ENCODE measurements at places on chromosomes 11 and 22. TPM values are rescaled to one million over a fixed set of nuclear protein-coding genes. Genes with fewer than 3 reads are reported as not detected.

DNA sequence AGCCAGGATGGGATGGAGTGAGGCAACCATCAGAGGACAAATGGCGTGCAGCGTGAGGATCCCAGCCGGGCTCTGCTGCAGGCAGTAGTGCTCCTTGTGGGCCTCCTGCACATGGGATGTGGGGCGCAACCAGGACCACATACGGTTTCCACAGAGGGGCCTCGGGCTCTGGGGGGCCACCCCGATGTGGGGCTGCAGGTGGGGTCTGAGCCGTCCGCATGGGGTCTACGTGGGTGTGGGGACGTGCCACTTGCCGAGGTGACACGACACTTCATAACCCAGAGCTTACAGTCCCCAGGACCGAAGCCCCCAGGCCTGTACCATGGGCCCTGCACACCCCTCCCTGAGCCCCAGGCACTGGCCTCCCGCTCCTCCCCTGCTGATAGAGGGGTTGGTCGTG, 10.8 kb downstream of the TTLL8 start:
- DNase-seq = no peak

DNA sequence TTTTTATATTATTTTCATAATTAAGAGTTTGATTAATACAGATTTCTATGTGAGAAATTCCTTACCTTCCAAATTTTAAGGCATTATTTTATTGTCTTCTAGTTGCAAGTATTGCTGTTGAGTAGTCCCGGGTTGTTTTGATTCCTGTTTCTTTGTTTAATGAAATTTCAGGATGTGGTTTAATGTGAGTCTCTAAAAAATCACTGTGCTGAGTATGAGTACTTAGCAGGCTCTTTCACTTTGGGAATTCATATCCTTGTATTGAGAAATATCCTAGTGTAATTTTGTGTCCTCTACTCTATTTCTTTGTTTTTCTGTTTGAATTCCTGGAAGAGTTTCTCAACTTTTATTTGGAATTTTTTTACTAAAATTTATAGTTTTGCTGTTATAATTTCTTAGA, 113.2 kb downstream of the TMEM135 start:
- DNase-seq = peak; percentile 70

The SCN2B gene
- not detected for total RNA-seq

The PGR gene
- not detected for total RNA-seq

The ABTB2 gene
- 1.5 TPM for total RNA-seq
